ENCODE measurements at places on chromosomes 7 and 10.

- DNase-seq = no peak
Measured at GRCh38 chr10:87983716-87984115, 120.3 kb downstream of the PTEN start.

GRCh38 chr10:29555746-29556481, 78.9 kb downstream of the SVIL start:
- DNase-seq = no peak

DNA sequence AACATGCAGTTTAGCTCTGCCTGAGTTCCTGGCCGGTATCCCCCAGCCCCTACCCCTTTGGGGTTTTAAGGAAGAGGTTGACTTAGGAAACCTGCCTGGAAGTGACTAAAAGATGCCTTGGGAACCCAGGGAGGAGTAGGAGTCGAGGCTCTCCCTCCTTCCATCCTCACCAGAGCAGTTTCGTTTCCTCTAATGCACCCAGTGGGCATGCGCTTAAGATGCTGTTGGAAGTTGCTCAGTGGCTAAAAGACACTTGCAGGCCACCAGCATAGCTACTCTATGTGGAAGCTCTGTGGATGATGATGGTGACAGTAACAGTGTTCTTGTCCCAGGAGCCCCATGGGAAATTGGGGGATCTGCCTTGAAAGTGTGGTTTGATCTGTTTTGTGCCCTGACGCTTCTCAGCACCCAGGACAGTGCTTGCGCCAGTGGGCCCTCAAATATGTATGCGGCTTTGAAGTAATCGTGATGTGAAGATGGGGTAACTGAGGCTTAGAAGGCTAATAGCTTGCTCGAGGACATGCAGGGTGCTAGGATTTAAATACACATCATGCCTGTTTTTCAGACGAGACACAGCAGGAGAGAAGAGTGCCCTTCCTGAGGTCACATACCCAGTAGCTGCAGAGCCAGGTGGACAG, 32.0 kb downstream of the TBATA start:
- DNase-seq = no peak

- no peak for DNase-seq
Measured at GRCh38 chr10:100479037-100479436, 16.2 kb downstream of the WNT8B start.

GRCh38 chr7:2800220-2800930, 43.7 kb downstream of the GNA12 start:
- no peak for DNase-seq

GRCh38 chr10:81876253-81877077, 1.5 kb downstream of the NRG3 start:
- DNase-seq = no peak

DNA sequence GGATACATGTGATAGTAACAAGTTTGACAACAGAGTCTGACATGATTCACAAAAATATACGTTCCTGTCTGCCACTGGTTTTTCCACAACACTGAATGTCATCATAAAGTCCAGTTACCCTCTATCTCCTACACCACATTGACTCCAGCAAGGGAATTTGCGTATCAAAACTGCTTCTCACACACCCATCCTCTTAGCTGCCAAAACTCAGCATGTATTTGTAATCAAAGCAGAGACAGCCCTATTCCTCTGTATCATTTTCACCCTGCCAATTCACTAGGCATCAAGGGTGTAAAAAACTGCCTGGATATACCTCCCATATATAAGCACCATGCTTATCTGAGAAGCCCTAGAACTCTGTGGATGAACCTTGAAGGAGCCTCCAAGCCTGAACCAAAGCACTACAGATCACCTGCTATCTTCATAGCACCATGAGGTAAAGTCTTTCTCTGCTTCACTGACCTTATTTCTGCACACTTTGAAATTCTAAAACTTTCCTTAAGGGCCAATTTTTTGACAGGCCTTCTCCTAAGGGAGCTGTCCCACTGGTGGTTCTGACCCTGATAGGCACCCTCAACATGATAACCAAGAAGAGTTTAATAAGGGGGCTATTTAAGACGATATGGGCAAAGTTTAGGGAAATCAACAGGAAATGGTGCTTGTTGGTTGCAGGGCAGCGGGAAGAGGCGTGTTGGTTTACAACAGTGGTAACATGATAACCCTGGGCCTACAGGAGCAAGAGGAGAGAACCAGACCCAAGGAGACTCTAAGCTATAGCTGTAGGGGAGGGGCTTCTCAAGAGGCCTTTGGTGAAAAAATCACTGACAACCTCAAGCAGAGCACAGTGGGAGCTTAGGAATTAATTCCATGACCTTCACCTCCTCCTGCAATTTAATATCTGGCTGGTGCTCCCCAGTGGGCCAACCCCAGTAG, at the start of gene IFIT1B:
Gene IFIT1B, plus strand, starts transcription at position 352 of the 933 bp plus-strand sequence. Its CDS starts 80 bp downstream, at position 432.
- no peak for DNase-seq

DNA sequence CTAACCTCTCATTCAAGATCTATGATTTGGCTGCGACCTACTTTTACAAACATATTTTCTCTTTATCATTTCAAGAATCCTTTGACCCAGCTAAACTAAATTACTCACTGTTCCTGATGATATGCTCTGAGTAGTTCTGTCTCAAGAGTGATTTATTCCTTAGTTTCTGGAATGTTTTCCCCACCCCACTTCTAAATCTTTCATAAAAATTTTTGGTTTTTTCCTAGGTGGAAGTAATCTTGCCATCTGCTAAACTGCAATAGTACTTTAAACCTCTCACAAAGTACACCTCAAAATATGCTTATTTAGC, 170.8 kb downstream of the DNAJC1 start:
- DNase-seq = no peak

All from cortex of kidney (tissue), 1 donor.